COR-L47 (cell line): ENCODE measurements at places on chromosomes 11 and 22.
A peak's percentile ranks its signal among the peaks of the same experiment; 100 is the strongest.

DNA sequence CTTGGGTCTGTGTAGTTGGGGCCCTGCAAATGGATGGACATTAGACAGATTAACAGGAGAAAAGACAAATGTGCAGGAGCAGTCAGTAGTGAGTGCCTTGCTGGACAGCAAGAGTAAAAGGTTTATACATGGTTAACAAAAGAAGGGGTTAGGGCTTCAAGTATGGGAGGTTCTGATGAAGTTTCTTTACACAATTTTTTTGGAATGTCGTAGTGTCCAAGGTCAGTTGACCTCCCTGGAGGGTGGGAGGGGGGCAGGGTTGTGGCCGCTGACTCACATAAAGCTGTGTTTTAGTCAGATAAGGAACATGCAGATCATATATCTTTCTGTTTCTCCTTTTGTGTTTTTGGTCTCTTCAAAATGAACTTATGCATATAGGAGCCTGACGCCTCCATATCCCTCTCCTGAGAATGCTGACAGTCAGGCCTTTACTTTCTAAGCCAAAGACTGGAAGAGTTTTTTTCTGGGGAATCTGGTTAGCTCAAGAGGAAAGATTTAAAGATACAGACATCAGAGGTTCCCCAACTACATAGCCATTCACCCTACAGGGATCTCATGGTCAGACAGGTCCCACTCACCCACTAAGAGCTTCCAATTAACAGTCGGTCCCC, 134.3 kb downstream of the NECTIN1 start:
- no peak for DNase-seq

GRCh38 chr22:35638410-35638809, 9.8 kb upstream of the APOL6 start:
- DNase-seq = no peak

DNA sequence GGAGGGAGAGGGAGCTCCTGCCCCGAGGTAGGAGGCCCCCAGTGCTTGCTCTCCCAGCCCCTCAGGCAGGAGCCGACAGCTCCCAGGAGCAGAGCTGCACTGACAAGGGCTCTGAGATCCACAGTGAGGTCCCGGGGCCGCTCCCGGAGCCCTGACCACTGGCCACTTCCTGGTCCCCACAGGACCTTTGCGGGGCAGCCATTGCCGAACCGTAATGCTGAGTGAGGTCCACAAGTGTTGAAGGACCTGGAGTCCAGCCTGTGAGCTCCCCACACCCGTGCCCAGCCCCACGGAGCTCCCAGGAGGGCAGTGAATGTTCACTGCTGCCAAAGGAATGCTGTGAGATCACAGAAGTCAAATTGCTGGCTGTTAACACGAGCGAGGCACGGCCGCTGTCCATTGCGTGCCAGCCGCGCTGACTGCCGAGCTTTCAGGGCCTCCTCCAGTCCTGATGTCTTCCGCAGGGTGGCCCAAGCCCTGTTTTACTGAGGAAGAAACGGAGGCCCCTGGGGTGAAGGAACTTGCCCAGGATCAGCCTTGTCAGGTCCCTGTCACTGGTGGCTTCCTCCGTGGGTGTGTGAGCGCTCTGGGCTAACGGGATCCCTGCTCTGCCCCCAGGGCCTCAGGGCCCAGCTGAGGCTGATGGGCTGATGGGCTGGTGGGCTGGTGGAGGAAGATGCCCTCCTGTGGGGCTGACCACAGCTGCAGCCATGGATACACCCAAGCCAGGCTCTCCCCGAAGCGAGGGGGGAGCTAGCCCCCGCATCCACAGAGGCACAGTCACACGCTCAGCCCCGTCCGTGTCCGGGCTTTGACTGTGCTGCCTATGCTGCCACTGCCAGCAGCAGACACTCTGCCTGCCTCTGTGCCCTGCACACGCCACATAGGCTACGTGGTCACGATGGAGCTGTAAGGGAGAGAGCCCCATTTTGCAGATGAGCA, 70.8 kb downstream of the WNT7B start:
- no peak for DNase-seq

DNA sequence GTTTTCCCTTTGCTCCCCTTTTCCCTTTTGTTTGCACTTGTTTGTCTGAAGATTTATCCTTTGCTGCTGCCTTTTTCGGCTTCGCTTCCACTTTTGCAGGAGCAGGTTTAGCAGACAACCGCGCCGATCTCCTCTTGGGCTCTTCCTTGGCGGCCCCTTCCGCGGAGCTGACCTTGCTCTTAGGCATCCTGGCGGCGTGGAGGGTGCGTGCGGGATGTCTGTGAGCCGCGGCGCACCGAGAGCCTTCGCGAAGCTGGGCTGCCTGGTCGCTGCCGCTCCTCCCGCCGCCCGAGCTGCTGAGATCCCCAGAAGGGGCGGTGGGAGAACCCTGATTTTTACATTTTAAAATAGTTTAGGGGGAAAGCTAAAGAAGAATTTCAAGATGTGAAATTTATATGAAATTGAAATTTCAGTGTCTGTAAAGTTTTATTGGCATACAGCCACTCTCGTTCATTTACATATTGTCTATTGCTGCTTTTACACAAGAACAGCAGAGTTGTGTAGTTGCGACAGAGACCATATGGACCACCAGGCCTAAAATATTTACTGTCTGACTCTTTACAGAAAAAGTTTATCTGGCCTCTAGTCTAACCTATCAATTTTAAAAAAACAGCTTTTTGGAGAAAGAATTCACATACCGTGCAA, 105.2 kb upstream of the RRM1 start:
- DNase-seq = no peak

DNA sequence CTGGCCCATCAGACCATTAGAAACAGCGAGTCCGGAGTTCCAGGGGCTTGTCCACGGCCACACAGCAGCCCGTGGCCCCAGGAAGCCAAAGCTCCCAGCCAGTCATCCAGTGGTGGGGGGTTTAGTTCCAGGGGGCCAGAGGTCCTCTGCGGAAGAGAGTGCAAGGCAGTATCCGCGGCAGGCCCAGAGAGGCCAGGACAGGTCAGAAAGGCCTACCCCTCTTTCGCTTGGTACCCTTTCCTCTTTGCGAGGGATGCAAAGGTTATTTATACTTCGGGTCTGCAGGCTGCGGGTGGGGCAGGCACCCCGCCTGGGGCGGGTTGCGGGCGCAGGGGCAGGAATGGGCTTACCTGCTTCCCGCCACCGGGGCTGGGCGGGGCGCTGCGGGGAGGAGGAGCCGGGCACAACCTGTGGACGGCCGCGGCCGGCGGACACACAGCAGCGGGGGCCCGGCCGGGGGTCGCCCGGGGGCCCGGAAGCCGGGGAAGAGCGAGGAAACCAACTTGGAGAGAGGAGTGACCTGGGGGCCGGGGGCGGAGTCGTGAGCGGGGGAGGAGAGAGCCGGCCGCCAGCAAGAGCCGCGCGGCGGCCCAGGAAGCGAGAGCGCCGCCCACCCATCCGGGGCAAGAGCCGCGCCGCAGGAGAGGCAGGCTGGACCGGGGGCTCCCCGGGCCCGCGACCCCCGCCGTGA, at the start of gene SH3BP1:
SH3BP1 (plus strand) TSS at position 600 of the 691 bp plus-strand sequence. CDS start 119 bp downstream, outside the sequence.
- peak; percentile 26 for DNase-seq

DNA sequence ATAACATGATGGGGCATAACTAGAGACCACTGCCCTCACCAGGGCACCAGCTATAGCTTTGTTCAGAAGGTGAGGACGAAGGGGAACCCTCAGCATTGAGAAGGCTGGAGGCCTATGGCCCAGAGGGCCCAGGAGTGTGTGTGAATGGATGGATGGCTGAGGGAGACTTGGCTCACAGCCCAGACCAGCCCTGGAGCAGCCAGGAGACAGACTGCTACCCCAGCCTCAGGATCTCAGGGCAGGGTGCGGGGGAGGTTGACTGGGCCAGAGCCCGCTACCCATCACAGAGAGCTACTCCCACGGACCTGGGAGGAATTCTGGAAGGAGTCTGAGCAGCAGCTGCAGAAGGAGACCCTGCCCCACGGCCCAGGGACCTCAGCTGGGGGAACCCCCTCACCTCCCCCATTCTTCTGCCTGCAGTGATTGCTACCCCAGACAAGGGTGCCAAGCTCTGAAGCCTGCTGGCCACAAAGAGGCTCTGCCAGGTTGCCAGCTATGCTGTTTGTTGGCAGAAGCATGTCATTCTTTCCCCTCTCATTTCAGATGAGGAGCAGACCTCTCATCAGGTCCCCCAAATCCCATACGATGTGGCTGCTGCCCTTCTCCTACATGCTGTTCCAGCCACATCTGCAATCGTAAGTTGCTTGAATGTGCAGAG, 5.4 kb upstream of the CSDC2 start:
- no peak for DNase-seq

GRCh38 chr11:103637295-103637694, 399.1 kb upstream of the DDI1 start:
- no peak for DNase-seq

DNA sequence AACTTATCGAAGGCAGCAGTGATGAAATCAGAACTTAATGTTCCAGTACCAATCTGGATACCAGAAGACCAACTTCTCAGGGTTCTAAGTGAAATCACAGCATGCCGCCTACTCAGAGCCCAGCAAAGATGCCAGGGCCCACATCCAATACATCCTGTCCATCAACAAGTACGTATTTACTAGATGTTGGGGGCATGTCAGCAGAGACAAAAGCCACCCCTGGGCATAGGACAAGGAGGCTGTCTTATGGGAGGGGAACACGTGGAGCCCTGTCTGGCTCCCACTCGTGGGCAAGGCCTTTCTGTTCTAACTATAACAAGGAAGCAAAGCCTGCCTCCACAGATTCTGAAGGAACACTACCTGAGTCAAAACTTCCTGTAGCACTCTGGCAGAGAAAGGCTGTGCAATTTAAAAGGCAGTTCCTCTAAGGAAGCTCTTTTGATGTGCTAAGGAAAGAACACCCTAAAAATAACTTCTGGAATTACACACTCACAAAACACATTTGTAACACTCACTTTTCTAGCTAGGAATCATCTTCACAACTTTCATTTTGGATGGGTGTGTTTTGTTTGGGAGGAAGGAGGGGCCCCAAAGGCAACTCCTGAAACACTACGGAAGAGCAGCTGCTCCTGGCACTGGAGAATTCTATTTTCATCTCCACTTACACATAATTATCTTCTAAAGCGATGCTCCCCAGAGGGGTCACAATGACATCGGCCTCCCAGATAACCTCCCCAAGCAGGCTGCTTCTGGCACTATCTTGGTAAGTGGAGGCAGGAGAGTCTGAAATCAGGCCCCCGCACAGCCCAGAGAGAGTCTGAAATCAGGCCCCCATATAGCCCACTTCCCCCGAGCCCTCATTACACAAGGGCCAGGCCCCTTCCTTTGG, 14.2 kb downstream of the SMCO4 start:
- DNase-seq = peak; percentile 8

GRCh38 chr11:94732617-94733281, 35.4 kb upstream of the AMOTL1 start:
- DNase-seq = no peak

- no peak for DNase-seq
These were observed 32.2 kb downstream of the SBF2 start for GRCh38 chr11:10261821-10262220.

GRCh38 chr11:117824571-117825537, at the start of gene FXYD2:
TSS of gene FXYD2 (minus strand) at chr11:117824744. CDS start at chr11:117824678, 66 bp downstream.
- DNase-seq = no peak

- no peak for DNase-seq
These were observed 1.6 kb upstream of the MSANTD2 start for GRCh38 chr11:124801636-124802312.

DNA sequence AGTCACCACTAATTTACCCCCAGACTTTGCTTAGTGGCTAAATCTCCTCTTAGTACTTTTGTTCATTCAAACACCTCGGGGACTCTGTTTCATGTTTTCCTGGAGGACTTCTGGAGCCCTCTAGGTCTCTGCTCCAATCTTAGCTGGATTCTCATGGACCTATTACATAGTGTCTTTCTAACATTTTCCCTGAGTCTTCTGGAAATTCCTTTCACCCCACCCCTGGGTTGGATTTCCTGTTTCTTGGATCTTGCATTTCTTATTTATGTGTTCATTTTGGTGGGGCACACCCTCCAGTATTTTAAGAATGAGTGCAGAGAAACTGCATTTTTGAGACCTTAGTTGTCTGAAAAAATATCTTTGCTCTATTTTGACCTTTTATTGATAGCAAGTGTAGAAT, 220.1 kb downstream of the BLID start:
- DNase-seq = no peak

DNA sequence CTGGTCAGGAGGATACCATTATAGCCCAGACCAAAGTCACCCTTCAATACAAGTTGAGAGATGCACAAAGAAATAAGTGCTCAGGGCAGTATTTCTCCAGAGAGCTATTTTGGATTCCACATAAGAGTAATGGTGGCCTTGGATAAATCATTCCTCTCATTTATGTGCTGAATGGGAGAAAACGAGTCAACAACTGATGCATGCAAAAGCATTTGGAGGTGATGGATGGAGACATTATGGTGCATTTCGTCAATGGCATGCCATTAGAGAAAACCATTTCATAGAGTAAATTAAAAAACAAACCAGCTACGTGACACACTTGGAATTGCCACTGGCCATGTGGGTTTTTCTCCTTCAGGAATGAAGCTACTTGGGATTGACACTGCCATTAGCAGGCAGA, 81.2 kb downstream of the ARL14EP start:
- DNase-seq = no peak

DNA sequence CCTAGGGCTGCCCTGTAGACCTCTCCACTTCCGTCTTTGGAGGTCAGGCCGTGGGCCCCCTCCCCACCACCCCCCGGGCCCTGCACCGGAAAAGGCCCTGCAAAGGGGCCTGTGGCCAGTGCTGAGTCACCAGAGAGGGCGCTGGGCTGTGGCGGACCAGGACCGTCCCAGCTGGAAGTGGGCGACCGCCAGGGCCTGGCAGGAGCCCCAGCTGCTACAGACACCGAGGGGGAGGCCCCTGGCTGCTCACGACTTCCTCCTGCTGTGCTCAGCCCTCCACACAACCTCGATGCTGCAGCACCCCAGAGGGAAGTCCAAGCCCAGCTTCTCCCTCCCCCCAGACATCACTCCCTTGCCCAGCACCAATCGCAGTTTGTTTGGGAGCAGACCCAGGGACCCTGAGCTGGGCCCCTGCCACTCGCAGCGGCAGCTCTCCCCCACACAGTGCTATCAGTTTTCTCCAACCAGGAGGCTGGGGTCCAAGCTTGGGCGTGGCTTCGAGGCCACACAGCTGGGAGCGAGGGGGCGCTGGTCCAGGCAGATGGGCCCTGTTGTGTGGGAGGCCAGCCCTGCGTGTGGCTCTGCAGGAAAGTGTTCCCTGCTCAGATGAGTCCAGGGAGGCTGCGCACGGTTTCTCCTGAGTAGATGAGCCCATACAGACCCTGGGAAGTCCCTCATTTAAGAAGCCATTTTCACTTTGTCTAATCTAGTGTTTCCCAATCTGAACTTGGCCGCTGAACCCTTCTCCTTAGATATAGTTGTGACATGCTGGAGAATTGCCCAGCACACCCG, 5.6 kb upstream of the SH3BP1 start:
- peak; percentile 65 for DNase-seq

DNA sequence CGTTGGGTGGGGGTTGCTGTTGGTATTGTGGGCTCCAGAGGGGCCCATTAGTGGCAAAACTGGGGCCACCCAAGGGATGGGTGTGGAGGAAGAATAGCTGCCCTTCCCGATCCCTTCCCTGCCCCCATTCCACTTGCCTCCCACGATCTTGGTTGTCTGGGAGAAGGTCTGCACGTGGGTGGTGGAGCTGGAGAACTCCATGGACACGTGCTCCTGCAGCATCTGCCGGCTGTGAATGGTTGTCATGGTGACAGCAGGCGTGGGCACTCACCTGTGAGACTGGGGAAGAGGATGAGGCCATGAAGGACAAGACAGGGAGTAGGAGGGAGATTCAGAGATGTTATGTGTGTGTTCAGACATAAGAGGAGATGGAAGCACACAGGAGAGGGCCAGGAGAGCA, 2.0 kb downstream of the IGSF22 start:
- peak; percentile 80 for DNase-seq
